ENCODE measurements at places on chromosomes 3 and 15.

GRCh38 chr3:49799761-49800160, at the start of gene CDHR4:
TSS of gene CDHR4 (minus strand) at chr3:49799873. CDS start at chr3:49799812, 61 bp downstream.
- DNase-seq = no peak

GRCh38 chr15:38220606-38221273, 31.9 kb upstream of the SPRED1 start:
- DNase-seq = no peak

DNA sequence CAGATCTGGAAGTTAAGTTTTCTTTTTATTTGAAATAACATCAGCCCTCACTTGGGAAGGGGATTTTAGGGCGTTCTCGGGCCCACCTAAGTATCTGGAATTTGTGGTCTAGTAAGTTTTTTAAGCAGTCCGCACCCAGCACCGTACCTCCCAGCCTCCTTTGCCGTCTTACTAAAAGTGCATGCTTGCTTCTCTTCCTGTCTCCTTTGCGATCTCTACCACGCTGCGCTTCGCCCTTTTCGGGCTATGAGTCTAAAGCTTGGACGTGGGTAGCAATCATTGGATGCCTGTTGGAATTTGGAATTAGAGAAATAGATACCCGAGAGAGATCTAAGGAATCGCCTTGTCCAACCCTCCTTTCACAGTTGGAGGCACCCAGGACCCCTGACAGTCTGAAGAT, 1.1 kb downstream of the THSD4 start:
- no peak for DNase-seq

- no peak for DNase-seq
Measured at GRCh38 chr3:88412346-88412745, 262.6 kb downstream of the C3orf38 start.

- no peak for DNase-seq
Measured at GRCh38 chr3:25592510-25592968, 72.2 kb downstream of the TOP2B start.

DNA sequence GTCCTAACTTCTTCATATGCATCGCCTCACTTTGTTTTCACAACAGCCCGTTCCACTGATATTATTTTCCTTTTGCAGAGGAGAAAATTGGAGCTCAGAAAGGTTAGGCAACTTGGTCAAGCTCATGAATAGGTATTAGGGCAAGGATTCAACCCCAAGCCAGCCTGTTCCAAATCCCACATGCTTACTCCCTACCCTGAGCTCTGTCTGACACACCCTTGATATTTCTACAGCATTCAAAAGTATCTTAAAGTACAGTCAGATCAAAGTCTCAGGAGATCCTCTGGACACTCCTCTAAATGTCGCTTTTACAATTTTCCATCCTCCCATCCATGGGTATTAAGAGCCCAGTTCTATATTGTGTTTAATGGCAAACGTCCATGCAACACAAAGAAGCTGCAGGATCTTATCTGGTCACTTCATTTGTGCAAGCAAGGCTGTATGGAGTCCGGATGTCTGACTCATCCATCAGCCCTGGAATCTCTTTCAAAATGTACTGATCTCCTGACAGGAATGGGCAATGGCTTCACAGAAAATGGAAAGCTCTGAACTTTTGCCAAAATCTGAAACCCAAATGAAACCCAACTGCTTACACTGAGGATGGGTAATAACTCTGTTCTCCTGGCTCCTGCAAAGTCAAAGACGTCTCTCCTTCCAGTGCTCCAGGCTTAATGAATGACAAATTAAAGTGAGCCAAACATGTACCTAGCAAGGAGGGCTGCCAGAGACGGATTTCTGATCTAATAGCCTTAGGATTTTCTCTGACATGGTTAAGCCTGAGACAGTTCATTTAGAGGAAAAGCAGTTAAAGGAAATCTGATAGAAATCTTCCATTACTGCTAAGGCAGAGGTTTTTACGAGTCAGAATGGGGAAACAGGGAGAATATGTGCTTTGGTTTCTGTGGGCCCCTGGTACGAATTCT, 230.9 kb upstream of the RORA start:
- no peak for DNase-seq

DNA sequence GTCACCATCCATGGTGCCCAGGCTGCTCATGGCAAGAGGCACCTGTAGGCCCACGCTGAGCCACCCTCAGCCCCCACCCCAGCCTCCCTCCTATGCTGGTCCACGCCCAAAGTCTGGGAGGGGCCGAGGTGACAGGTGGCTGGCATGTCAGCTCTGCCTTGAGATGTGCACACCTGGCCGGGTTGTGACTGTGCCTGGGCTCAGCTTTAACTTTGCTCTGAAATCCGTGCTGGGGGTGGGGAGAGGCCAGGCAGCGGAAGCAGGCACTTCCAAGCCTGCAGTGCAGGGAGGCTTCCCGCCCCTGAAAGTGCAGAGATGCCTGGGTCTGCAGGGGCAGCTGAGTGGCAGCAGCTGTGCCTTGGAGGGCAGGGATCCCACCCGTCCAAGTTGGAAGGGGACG, 1124.8 kb downstream of the SI start:
- DNase-seq = no peak

DNA sequence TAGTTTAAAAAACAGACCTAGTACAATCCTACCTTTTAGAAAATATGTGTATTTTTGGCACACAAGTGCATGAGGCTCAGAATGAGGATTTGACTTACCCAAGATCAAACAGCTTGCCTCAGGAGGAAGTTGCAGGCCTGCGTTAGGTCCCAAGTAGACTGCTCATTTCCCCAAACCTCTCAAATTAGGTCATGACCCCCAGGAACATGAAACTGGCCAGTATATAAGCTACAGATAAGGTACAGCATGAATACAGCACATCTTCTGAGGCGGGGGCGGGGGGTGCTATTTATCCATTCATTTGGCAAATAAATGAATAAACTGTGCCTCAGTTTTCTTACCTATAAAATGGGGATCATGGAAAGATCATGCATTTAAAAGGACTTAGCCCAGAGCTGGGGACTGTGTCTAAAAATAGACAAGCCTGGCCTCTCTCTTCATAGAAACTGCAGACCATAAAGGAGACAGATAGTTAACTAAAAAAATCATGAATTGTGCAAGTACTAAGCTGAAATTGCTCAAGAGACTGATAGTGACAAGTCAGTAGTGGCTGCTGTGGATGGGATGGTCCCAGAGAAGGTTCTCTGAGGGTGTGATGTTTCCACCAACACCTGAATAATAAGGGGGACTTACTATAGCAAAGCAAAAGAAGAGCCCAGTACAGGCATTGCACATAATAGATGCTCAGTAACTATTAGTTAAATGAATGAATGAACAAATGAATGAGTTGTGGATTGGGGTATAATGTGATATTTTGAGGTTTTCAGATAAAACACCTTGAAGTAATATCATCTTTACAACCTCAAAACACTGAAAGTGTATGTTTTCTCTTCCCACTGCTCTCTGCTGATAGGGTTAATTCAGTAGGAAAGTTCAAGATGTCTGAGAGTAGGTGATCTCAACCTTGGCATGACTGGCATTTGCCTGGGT, 258.5 kb upstream of the PROK2 start:
- no peak for DNase-seq

- DNase-seq = no peak
Measured at GRCh38 chr3:99976584-99976983, 137.7 kb downstream of the FILIP1L start.

Measured in breast epithelium (tissue), 4 donors.